Brain microvascular endothelial cell (primary cell): ENCODE measurements at places on chromosomes 4 and X.
A peak's percentile ranks its signal among the peaks of the same experiment; 100 is the strongest.

- no peak for DNase-seq
Measured at GRCh38 chr4:7610022-7610670, 175.4 kb upstream of the PSAPL1 start.

DNA sequence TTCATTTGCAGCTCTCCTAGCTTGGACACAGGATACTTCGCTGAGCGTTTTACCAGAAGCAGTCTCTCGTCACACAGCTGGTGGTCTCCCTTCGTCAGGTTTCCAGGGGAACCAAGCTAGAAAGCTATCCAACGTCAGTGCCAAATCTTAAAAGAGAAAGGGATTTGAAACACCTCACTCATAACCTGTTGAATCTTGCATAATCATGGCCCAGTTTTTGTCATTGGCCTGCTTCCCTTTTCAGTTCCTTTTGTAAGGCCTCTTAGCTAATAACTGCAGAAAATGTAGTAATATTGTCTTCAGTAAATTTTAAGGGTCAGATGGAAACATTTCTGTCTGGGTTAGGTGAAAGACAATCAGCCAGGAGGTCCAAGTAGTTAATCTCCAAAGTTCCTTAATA, 22.0 kb downstream of the RAB39B start:
- no peak for DNase-seq

DNA sequence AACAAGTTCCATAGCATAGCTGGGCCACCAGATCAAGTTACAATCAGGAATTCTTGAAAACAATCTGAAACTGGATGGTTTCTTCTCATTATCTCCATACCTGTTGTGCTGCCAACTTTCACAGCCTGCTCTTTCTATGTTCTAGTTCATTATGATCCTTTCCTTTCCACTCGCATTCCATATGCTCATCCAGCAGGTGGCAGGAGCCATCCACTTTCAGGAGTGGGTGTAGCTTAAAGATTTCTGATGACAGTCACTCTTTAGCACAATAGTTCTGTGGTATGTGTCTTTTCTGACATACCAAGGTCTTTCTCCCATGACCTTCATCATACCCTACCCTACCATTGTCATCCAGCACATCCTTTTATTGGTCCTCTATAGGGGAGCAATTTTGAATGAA, 46.4 kb downstream of the PAGE2 start:
- DNase-seq = peak; percentile 12

GRCh38 chrX:43266487-43266886, 389.6 kb upstream of the MAOA start:
- no peak for DNase-seq

- no peak for DNase-seq
Measured at GRCh38 chrX:134885336-134886001, 105.3 kb upstream of the SMIM10 start.

DNA sequence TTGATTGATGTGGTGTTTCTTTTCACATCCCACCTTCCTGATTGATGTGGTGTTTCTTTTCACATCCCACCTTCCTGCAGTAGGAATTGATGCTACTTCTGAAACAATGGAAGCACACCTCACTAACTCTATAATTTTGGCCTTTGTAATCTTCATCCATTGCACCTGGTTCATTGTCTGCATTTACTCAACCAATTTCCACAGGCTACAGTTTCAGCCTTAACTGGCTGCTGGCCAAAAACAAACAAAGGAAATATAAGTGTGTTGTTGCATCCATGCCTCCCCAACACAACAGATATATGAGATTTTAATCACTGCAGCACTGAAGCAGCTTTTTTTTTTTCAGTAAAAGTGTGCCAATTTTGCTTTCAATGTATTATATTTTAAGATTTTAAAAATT, 867.6 kb upstream of the PCDH7 start:
- DNase-seq = no peak

- DNase-seq = no peak
Measured at GRCh38 chrX:123408821-123409737, 225.0 kb downstream of the GRIA3 start.
